Dermis microvascular lymphatic vessel endothelial cell (primary cell): ENCODE measurements at places on chromosomes 2 and 18. TPM values are rescaled to one million over a fixed set of nuclear protein-coding genes. Genes with fewer than 3 reads are reported as not detected.

LINC00305 gene
- total RNA-seq = not detected in 2 replicates

ARHGAP15 gene
- under 0.01 TPM in 1 of 2 replicates, not detected in the other for total RNA-seq

DNA sequence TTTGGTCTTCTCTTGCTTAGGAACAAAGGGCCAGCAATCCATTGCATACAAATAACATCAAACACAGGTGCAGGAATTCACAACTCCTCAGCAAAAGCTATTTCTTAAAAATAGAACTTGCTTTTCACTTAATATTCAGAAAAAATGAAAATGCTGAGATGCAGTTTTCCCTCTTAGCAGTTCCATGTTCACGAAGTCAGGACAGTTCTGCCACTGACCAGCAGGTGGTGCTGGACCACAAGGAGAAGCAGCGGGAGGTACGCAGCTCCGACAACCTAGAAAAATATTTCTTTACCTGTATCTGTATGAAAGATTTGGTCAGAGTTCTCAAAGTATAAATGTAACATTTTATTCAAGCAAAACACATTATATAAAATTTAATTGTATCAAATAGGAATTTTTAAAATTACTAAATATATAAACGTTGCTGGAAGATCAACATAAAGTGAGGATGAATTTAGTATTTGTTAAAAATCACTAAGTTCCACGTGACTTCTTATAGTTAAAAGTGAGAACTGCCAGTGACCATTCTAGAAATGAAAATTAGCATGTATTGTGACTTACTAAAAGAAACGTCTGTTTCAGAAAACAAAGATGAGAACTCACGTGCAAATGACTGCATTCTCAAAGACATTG, 48.8 kb downstream of the ADNP2 start:
- DNase-seq = peak; percentile 80

GRCh38 chr18:60069145-60069544, 169.3 kb downstream of the PMAIP1 start:
- DNase-seq = no peak

DNA sequence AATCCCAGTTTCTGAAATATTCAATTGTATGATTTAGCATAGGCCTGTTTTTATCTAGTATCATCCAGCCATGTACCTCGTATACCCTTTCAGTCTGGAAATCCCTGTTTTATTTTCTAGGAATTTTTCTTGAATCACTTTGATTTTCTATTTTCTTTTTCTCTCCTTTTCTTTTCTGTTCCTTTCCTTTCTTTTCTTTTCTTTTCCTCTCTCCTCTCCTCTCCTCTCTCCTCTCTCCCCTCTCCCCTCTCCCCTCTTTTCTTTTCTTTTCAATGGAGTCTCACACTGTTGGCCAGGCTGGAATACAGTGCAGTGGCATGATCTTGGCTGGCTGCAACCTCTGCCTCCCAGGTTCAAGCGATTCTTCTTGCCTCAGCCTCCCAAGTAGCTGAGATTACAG, 63.5 kb downstream of the SMCHD1 start:
- no peak for DNase-seq

- DNase-seq = no peak
Measured at GRCh38 chr2:132911726-132912724, 242.0 kb upstream of the LYPD1 start.

PNO1 gene
- 9.9 and 11.3 TPM in 2 replicates for total RNA-seq

GRCh38 chr2:41579806-41580205, 468.0 kb upstream of the PKDCC start:
- DNase-seq = no peak

DNA sequence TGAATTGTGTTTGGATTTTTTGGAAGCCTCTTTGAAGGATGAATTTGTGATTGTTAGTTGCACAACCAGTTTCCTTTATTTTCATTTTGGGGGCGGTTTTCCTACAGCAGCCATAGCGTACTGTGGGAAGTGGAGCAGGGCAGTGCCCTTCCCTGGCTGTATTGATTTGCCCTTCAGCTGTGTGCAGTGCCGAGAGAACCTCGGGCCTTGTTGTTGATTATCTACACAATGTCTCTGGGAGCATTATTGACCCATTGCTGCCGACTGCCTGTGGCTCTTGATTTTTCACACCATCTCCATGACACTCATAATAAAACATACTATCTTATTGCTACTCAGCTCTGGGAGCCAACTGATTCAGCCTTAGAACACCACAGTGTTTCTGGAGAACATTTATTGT, 162.2 kb upstream of the BOD1L2 start:
- DNase-seq = no peak
